ENCODE measurements at places on chromosomes 12 and 14.
A peak's percentile ranks its signal among the peaks of the same experiment; 100 is the strongest.

- DNase-seq: no peak
Observed at GRCh38 chr14:87080146-87080545, 912.8 kb downstream of the GALC start.

DNA sequence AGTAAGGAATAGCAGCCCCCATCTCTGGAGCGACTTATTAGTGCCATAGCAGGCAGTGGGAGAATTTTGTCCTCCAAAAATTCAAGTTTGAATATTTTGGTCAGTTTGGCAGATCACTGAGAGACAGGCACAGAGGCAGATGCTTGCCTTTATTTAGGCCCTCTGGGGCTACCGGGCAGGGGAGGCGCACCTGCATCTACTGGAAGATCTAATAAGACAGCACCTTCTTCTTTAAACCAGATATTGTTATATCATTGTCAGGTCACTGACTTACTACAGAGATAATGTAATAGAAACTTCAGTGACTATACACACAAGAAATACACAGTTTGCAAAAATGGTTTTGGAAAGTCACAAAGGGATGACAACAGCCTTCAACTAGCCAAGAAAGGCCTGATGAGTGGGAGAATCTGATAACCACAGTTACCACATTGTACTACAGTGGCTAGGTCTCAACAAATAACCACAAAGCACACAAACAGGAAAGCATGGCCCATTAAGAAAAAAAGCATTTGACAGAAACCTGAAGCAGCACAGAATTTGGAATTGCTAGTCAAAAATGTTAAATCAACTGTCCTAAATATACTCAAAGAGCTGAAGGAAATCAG is 56.8 kb downstream of the CDK17 start:
- no peak for DNase-seq

GRCh38 chr14:105938055-105938863 is 411.9 kb downstream of the TMEM121 start:
- DNase-seq: no peak

DNA sequence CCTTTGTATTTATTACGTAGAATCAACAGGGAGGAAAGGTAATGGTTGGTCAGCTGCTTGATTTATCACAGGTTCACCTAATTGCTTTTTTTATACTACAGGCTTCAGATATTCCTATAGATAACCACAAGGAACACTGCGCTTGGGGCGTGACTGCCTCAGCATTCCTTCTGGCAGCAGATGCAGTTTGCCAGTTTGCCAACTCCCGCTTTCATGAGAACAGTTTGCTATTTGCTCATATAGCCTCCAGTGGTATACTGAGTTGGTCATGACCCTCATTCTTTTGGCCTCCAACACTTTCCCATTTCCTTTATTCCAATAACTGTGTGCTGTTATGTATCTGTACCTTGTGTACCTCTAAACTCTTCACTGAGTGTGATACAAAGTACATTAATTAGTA is 38.6 kb upstream of the ACSM4 start:
- no peak for DNase-seq

- DNase-seq: no peak
Observed at GRCh38 chr12:82673698-82674097, 13.0 kb upstream of the TMTC2 start.

- peak; percentile 12 for DNase-seq
Observed at GRCh38 chr14:105588236-105588860, 62.0 kb downstream of the TMEM121 start.

DNA sequence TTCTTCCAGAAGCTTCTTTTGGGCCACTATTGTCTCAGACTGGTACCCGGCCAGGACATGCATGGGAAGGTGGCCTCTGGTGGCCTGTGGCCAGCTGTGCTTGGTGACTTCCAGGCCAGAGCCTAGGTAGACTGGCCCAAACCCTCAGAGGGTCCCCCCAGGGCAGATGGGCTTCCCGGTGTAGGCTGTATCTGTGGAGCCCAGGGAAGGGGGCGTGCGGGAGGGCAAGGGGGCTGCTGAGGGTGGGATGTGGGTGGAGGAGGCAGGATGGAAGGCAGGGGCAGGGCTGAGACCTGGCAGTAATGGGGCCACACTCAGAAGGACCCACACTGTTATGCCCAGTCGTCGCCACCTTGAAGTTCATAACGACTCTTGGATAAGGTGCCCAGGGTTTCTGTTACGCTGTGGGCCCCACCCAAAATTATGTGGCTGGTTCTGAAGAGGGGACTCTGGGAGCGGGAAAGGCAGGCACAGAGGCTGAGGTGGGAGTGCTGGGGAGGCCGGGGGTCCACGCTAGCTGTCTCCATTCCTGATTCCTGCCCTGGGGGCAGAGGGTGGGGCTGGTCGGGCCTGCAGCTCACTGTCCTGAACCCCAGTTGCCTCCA is 52.1 kb downstream of the KIF26A start:
- no peak for DNase-seq
